ENCODE measurements at places on chromosomes 16 and 17.

DNA sequence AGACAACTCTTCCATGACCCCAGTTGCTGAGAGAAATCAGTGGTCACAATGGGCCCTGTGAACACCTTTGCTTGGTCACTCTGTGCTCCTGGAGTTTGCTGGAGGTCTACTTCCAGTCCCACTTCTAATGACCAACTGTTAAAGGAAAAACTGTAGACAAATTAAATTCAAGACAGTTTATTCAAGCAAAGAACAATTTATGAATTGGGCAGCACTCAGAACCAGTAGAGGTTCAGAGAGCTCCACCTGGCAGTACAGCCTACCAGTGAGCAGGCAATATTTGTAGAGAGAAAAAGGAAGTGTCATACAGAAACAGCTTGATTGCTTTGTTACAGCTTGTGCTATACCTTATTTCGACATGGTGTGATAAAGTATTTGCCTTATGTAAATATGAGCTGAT, 116.5 kb downstream of the HS3ST3B1 start:
- no peak for DNase-seq

DNA sequence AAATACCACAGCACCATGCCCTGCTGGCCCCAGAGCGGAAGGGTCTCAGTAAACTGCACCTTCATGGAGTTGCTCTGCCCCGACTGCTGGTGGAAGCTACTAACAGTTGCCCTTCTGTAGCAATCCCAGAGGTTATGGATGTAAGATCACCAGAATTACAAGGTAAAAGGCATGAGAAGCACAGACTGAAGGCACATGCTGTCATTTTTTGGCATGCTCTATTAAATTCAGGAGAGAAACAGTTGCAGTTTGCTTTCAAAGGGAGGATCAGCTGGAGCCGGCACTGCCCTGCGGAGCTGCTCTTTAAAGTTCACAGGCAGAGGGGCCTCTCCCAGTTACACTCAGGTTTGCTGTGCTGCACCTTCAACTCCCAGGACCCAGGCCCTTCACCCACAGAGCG, 19.2 kb downstream of the NPRL3 start:
- DNase-seq: no peak

GRCh38 chr17:73163043-73163442, 1.8 kb upstream of the SSTR2 start:
- DNase-seq: no peak

- DNase-seq: peak; percentile 69
Measured at GRCh38 chr17:34637548-34638525, 58.5 kb downstream of the TMEM132E start.

DNA sequence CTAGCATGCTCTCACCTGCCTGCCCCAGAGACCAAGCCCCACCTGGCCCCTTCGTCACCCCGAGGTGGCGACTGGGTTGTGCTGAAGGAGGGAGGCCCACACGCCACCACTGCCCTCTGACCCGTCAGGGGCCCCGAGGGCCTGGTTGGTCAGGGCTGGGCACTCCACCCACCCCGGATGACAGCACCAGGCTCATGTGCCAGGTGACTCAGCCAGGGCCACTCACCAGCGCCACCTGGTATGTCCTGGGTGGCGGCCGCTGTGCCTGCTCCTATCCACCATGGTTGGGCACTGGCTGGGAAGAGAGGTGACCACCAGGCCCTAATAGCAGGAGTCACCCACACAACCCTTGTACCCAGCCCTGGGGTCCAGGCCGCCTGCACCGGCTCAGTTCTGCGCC, 68.9 kb downstream of the JPH3 start:
- no peak for DNase-seq

DNA sequence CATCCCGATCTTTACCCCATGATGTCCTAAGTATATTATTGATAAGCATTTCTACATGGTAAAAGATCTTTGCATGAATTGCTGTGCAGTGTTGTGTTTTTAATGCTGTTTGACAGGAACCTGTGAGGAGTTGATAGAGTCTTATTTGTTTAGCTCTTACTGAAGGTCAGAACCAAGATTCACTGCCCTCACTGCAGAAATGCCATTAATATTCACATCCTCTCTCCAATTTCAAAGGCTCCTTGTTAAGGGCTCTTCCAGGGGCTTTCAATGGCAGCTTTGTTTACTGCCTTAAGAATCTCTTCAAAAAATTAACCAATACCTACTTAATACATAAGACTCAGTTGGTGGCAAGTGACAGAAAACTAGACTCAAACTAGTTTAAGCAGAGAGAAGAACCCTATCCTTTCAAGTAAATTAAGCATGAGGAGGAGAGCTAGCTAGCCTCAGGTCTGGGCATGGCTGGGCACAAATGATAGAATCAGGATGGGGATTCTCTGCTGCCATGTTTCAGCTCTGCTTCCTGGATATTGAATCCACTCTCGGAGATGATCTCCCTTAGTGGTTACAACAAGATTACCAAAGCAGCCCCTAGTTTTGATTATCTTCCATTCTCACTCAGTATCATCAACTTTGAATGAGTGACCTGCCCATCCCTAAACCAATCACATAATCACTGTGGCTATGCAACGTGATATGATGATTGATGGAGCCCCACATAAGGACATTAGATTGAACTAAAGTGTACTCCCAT, 311.8 kb downstream of the CDH11 start:
- no peak for DNase-seq

DNA sequence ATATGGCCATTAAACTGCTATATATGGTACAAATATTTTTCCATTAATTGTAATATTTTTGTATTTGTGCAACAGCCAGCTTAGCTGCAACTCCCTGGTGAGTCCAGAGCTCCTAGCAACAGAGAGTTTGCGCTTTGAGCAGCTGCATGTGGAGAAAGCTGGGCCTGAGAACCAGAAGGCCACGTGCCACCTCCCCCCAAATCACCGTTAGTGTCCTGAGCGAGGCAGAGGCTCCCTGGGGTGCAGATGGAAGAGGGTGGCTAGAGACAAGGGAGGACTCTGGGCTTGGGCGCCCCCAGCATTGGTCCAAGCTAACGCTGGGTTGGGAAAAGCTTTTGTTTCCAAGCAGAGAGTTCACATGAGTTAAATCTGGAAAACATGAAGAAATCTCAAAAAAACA, 41.6 kb downstream of the HSBP1 start:
- no peak for DNase-seq

- no peak for DNase-seq
Measured at GRCh38 chr16:5615868-5616642, 518.5 kb upstream of the EEF2KMT start.

DNA sequence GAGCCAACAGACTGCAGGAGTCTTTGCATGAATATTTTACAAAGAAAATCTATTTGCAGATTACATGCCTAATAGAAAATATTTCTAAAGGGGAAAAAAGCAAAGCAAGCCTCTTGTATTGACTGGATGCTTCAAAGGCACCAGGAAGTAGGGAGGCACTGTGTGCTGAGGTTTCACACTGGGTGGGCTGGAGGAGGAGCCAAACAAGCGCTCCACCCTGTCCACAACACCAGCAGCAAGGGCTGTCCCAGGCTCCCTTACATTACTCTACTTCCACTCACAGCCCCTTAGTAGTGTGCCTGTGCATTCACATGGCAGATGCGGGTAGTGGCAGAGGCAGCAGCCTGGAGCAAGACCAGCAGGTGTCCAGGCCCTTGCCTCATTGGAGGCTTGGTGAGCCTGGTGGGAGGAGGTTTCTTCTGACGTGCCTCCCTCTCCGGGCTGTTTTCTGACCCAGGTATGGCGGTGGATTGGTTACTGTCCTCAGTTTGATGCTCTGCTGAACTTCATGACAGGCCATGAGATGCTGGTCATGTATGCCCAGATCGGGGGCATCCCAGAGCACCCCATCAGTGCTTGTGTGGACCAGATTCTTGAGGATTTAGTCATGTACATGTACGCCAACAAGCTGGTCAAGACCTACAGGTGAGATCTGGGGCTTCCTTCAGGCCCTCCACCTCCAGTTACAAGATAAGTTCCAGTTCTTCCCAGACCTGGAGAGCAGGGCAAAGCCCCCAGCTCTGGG, 7.0 kb upstream of the CCNF start:
- no peak for DNase-seq

GRCh38 chr17:40373324-40373723, 8.8 kb upstream of the GJD3 start:
- no peak for DNase-seq

GRCh38 chr17:82923366-82924113, 83.7 kb upstream of the ZNF750 start:
- no peak for DNase-seq

DNA sequence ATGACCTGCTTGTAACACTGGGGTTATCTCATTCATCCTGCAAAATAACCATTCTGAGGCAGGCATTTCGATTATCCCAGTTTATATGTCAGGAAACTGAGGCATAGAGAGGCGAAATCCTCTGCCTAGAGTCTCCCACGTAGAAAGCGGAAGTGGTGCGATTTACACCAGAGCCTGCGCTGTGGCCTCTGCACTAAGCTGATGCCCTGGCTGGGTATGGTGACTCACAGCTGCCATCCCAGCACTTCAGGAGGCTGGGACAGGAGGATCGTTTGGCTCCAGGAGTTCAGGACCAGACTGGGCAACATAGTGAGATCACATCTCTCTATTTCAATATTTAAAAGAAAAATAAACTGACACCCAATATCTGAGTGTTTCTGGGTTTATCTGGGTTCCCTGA, 59.3 kb upstream of the BCO1 start:
- no peak for DNase-seq

All from activated T-helper 1 cell treated with Interleukin-2 at 50 U/mL for 16 hours (primary cell).